Stimulated activated CD4-positive, alpha-beta T cell treated with anti-CD3 and anti-CD28 coated beads, Interleukin-1b, Interleukin-23, amount 100 ng/mL, for 1 hour (primary cell): ENCODE measurements at places on chromosomes 7 and 10.

GRCh38 chr7:49398746-49399145 is 374.7 kb upstream of the VWC2 start:
- no peak for DNase-seq

DNA sequence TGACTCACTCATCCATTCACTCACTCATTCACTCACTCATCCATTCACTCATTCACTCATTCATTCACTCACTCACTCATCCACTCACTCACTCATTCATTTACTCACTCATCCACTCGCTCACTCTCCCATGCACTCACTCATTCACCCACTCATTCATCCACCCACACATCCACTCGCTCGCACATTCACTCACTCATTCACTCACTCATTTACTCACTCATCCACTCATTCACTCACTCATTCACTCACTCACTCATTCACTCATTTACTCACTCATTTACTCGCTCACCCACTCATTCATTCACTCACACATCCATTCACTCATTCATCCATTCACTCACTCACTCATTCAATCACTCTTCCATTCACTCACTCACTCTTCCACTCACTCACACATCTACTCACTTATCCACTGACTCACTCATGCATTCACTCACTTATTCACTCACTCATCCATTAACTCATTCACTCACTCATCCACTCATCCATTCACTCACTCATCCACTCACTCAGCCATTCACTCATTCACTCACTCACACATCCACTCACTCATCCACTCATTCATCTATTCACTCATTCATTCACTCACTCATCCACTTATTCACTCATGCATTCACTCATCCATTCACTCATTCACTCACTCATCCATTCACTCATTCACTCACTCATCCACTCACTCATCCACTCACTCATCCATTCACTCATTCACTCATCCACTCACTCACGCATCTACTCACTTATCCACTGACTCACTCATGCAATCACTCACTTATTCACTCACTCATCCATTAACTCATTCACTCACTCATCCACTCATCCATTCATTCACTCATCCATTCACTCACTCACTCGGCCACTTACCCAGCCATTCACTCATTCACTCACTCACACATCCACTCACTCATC is 74.0 kb downstream of the CARD11 start:
- DNase-seq, result no peak

GRCh38 chr7:96479015-96479645 is 157.2 kb upstream of the SLC25A13 start:
- DNase-seq, result no peak

DNA sequence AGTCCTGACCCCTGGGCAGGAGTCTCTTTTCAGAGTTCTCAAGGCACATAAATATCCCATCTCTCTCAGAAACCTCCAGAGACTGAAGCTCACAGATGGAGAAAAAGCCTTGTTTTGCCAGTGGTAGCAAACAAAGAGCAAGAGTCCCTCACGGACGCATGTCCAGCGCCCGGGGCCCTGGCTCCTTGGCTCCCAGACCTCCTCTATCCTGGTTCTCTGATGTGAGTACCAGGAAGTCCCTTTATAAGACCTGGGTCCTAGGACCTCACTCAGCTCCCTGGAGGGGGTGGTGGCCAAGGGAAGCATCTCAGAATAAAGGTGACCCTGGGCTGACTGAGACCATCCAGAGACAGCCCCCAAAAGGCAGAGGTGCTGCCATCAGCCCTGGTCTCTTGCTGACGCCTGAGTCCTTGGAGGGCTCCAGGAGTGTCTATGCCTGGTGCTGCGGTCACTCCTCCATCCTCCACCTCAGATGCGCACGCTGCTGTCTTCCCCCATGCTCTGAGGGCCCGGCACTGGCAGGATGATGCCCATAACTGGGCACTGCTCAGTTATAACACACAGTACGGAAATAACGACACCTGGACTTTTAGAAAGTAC is 221.5 kb downstream of the TNS3 start:
- DNase-seq, result no peak

GRCh38 chr7:29891766-29892165 is 85.5 kb downstream of the WIPF3 start:
- no peak for DNase-seq

DNA sequence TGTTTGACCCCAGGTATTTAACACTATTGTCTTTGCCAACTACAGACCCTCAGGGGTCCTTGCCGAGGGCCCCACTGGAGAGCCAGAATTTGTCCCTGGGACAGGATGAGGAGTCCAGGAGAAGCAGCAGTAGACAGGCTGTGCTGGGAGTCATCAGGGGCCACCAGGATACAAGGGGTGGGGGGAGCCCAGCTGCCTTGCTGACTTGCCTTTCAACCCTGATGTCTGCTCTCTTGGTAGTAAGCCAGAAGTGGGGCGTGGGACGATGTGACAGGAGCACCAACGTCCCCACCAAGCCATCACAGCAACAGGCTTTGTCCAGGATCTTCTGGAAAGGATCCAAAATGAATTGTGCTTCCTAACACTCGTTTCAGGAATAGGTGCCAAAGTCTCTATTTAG is 62.4 kb upstream of the CDCA7L start:
- no peak for DNase-seq

- no peak for DNase-seq
Observed at GRCh38 chr10:59587083-59587755, 122.4 kb downstream of the SLC16A9 start.

- DNase-seq, result no peak
Observed at GRCh38 chr10:14822879-14823755, 14.7 kb downstream of the CDNF start.

- DNase-seq, result no peak
Observed at GRCh38 chr10:102064503-102064867, 664 bp upstream of the HPS6 start.

GRCh38 chr10:48590945-48591344 is 13.9 kb downstream of the ARHGAP22 start:
- DNase-seq, result no peak

- no peak for DNase-seq
Observed at GRCh38 chr7:76352193-76352592, 6.6 kb downstream of the YWHAG start.

- DNase-seq, result no peak
Observed at GRCh38 chr10:1367938-1368841, 312.0 kb downstream of the WDR37 start.

- no peak for DNase-seq
Observed at GRCh38 chr7:37982423-37982822, 62.0 kb downstream of the EPDR1 start.

DNA sequence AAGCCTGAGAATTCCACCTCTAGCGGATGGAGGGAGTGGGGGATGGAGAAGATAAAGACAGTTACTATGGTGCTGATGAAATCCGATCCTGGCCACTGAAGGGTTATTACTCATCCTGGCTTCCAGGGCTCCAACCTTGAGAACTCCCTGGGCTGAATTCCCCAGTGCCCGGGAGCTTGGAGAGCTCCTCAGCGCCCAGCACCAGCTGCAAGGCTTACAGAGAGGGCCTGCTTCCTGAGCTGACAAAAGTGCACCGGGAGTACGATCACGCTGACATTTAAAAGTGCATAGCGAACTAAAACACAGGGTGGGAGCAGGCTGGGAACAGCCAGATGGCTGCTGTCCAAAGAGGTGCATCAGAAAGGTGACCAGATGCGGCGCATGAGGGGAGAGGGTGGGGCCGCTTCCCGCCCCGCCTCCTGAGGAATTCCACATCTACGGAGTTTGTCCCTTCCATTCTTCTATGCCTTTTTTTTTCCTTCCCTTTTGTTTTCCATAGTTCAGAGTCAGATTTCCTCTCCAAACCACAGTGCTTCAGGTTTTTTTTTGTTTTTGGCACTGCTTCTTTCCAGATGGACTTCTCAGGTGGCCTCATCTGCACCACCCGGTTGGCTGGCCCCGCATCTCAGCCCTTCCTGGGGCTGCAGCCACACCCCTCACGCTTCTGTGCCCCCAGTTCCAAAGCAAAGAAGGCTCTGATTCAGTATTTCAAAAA is 62.4 kb upstream of the MKRN1 start:
- DNase-seq, result no peak

DNA sequence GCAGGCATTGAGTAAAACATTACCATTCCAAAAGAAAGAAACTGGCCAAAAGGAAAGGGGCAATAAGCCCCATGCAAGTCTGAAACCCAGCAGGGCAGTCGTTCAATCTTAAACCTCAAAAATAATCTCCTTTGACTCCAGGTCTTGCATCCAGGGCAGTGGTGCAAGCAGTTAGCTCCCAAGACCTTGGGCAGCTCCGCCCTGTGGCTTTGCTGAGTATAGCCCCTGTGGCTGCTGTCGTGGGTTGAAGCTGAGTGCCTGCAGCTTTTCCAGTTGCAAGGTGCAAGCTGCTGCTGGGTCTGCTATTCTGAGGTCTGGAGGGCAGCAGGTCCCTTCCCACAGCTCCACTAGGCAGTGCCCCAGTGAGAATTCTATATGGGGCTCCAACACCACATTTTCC is 580.1 kb upstream of the AUTS2 start:
- no peak for DNase-seq

- no peak for DNase-seq
Observed at GRCh38 chr10:132162021-132162531, 24.7 kb upstream of the DPYSL4 start.

DNA sequence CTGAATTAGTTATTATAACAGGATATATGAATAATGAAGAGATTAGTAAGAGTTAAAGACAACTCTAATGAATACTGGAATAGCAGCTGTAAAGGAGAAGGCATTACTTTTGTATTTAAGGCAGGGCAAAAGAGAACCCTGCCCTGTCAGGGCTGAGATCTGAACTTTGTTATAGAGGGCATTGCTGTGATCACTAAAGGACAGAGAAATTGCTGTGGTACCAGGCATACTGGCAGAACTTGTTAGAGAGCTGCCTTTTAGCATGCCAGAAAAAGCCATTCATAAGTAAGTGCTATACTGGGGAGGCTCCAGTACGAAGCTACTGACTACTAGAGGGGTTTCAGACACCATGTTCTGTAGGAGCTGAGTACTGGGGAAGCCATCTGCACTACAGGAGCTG is 481.8 kb downstream of the SEMA3D start:
- DNase-seq, result no peak
